ENCODE measurements at places on chromosomes 5 and 9.

DNA sequence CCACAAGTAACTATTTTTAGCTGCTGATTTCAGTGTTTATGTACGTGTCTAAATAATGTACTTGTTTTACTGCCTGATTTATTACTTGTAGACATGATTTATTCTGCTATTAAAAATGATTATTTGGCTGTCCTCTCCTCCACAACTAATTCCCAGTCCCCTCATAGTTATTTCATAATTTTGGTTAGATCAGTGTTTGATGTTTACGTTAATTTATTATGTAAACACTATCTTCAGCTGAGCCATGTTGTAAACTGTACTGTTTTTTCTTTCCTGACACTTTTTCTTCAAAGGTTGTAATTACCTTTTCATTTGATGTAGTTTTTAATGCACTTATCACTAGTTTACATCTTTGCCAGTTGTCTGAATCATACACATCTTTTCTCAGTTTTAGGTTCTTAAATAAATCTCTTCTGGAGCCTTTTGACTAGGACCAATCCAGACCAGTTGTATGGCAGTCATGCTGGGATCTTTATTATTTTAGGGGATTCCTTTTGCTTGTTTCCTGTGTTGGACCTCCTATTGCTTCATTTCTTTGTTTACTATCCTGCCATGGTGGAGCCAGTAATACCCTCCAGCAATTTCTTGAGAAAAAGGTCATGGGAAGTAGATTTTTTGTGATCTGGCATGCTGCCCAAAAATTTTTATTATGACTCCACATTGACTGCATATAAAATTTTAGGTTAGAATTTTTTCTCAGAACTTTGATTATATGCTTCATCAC, 16.1 kb downstream of the AP3S1 start:
- DNase-seq = no peak

- no peak for DNase-seq
Measured at GRCh38 chr9:113648048-113648447, 184.5 kb downstream of the RGS3 start.

- peak; percentile 77 for DNase-seq
Measured at GRCh38 chr9:93464395-93464794, 11.0 kb upstream of the FAM120AOS start.

DNA sequence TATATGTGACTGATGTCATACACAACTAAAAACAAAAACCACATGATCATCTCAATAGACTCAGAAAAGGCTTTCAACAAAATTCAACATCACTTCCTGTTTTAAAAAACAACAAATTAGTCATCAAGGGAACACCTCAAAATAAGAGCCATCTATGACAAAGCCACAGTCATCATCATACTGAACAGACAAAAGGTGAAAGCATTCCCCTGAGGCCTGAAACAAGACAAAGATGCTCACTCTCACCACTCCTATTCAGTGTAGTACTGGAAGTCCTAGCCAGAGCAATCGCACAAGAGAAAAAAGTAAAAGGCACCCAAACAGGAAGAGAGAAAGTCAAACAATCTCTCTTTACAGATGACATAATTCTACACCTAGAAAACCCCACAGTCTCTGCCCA, 893.5 kb upstream of the EDIL3 start:
- DNase-seq = no peak

DNA sequence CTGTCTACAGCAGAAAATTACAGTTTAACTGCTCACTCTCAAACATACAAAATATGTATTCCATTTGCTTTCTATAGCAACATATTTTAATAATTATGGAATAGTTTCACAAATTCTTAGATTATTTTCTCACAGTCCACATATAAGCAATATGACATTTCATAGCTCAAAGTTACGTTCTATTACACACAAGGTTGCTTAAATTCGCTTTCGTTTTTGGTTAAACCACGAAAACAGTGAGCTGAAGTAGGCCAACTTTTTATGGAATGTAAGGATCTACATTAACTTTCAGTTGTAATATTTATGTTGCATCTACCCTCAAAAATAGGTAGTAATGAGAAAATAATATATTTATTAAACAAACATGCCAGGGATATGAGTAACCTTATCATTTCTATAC, 966.0 kb upstream of the ACO1 start:
- no peak for DNase-seq

DNA sequence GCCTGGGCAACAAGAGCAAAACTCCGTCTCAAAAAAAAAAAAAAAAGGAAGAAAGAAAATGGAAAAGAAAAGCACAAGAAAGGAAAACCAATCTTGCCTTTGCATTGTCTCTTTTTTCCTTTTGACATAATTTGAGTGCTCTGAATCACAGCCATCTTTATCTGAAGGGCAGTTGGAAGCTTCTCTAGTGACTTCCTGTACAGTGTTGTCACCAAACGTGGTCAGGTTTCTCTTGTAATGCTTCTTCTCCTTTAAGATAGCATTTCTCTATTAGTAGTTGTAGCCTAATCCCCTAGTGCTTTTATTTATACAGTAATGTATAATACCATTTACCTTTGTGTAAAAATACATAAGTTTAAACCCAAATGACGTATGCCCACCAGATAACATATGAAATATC, 18.1 kb downstream of the PRKACG start:
- peak; percentile 59 for DNase-seq

DNA sequence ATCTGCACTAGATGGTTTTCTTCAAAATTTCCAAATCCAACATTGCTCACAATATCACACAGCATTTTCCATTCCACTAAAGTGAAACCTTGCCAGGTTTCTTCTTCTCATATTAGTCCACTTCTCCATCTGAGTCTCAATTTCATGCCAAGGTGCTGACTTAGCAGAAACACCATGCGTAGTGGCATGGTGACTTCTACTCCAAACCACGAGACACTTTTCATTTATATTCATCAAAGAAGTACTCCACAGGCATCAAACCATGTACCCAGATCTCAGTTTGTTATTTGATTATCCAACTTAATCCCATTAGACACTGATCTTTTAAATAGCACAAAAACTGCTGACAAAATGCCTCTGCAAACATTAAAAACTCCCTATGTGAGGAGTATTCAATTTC, 233.4 kb upstream of the ITGA1 start:
- DNase-seq = no peak

DNA sequence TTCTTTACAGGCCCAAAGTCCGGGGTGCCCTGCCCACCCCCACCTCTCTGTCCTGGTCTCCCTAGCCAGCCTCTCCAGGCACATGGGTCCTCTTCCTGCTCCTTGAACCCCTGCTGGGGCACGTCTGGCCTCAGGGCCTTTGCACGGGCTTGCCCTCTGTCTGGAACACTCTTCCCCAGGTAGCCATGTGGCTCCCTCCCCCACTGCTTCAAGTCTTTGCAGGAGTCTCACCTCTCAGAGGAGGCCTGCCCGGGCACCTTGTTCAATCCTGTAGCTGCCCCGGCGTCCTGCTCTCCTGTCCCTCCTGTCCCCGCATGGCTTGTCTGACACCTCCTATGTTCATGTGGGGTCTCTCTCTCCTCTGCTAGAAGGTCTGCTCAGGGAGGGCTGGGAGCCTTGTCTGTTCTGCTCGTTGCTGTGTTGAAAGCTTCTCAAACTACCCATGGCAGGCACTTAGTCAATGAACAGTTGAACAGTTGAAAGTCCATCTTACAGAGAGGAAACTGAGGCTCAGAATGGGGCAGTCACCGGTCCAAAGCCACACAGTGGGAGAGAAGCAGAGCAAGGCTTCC, 241.4 kb downstream of the PBX3 start:
- no peak for DNase-seq

- DNase-seq = no peak
Measured at GRCh38 chr5:17763301-17763700, 129.0 kb downstream of the TAF11L14 start.

DNA sequence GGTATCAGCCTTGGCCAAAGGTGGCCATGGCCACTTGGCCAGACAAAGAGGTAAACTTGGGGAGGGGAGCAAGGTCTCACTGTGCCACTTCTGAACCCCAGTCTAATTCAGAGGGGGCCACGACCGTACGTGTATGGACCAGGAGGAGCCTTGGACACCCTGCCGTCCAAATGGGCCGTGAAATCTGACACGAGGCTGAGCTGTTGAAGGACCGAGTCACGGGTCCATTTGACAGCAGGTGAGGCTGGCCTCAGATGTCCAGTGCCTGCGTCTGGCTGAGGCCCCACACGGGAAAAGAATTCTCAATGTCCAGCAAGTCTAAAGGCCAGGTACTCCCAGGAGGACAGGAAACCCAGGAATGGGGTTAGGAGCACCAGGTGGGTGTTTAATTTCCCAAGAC, 17.7 kb downstream of the CMBL start:
- no peak for DNase-seq

GRCh38 chr9:124511891-124512805, 4.9 kb upstream of the NR5A1 start:
- no peak for DNase-seq

GRCh38 chr9:135797507-135798262, 95.7 kb downstream of the KCNT1 start:
- no peak for DNase-seq

GRCh38 chr9:37753489-37754190, at the start of gene TRMT10B:
TRMT10B (plus strand) TSS chr9:37753805; CDS start chr9:37761932, 8,127 bp downstream.
- DNase-seq = peak; percentile 63

DNA sequence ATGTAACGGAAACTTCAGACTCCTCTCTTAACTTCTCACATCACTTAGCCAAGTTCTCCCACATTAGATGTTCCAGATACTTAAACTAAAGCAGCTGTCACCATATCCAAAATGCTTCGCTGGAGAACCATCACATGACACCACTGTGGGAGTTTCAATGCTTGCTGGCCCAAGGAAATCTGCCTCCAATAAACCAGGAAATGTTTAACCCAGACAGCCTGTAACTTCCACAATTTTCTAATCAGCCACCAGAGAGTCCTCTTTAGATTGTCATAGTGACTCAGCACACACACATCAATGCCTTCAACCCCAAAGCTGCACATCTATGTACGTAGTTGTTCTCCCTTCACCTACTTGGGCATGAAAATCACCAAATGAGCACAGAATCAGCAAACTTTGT, 118.7 kb downstream of the LPAR1 start:
- peak; percentile 76 for DNase-seq

- peak; percentile 95 for DNase-seq
Measured at GRCh38 chr5:42950456-42951292, 89.4 kb downstream of the ANXA2R start.

DNA sequence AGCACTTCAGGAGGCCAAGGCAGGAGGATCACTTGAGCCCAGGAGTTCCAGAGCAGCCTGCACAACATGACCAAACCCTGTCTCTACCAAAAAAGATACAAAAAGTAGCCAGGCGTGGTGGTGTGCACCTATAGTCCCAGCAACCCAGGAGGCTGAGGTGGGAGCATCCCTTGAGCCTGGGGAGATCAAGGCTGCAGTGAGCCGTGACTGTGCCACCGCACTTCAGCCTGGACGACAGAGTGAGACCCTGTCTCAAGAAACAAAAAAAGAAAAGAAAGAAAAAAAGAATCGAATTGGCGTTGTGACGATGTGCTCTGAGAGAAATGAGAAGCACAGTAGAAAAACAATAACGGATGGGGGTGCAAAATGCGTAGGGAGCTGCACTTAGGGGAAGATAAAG, 101.4 kb downstream of the NDFIP1 start:
- no peak for DNase-seq

DNA sequence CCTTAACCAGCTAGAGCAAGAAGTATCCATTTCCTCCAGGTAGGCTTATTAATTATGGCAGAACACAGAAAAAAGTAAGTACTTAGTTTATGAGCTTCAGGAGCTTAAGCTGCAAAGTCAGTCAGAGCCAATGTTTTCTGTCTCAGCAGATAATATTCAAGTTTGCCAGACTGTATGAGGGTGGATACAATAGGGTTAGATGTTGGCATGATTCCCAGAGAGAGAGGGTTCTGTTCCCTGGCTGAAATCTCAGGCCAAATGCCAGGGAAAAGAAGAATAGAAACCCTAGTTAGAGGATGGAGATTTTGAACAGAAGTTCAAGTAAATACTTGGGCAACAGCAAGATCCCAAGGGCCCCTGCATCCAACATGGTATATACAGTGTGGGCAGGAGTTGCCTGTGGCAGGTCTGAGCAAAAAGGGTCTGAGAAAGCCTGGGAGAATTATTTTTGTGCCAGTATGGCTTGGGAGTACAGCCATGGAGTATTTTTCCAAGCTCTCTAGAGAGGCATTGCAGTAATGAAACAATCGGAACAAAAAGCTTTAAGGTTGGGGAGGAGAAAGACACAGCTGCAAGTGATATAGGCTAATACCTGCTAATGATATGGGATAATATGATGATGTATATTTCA, 31.0 kb upstream of the ISOC1 start:
- DNase-seq = no peak

DNA sequence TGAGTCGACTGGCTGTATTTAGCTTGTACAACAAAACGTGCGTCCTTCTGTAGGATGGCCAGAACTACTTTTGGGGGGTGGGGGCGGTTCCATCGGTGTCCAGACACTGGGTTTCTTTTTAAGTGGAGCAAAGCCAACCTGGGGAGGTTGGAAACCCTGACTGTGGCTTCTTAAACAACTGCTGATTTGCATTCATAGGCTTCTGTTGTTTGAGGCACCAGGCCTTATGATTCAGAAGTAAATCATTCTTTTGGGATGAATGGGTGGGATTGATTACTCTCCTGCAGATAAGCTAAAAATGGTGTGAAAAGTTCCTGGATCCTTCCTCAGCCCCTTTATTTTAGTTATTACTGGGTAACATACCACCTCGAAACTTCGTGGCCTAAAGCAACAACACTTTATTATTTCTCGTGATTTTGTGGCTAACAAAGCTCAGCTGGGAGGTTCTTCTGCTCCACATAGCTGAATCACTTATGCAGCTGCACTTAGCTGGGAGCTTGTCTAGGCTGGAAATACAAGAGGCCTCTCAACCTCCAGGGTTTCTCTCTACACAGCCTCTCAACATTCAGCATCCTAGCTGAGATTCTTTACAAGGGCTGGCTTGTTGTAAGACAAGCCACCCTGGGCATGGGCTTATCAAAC, 12.2 kb upstream of the SMIM32 start:
- DNase-seq = no peak

- DNase-seq = no peak
Measured at GRCh38 chr5:10479154-10479721, 37.6 kb downstream of the ROPN1L start.

- peak; percentile 97 for DNase-seq
Measured at GRCh38 chr9:88781628-88782391, 209.5 kb upstream of the S1PR3 start.

GRCh38 chr9:74044844-74045243, 452.3 kb upstream of the RORB start:
- DNase-seq = no peak

- DNase-seq = no peak
Measured at GRCh38 chr9:69397384-69398214, 72.6 kb downstream of the ENTREP1 start.

DNA sequence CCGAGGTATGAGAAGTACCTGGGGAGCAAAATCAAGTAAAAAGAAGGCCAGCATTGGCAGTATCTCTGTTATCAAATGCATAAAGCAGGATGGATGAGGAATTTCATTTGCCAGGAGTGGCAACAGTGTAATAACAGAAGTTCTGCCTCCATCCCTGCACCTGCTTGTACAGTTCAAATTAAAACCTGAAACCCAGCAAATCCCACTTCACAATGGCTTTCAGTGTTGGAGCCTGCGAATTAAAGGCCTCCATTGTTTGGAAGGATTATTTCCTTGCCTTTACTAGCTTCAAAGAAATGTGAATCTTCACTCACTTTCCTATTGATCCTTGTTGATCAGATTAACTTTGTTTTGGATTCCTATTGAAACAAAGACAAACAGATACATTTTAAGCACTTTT, 31.5 kb upstream of the IRX1 start:
- no peak for DNase-seq

- DNase-seq = no peak
Measured at GRCh38 chr9:121662891-121663580, 11.6 kb downstream of the DAB2IP start.

Measured in MV-4-11 (cell line).